ENCODE measurements at places on chromosomes 5 and 9. TPM values are rescaled to one million over a fixed set of nuclear protein-coding genes. Genes with fewer than 3 reads are reported as not detected.

SAPCD2 gene
- total RNA-seq = 0.39 TPM

FOXD4 gene
- total RNA-seq = 0.89 TPM

ERAP2 gene
- total RNA-seq = 74.2 TPM

- H3K36me3 ChIP-seq = peaks cover 78% of the 10 kb centered on the region
- H3K27me3 ChIP-seq = no peaks in the 10 kb centered on the region
- DNase-seq = no peak
Measured at GRCh38 chr5:1331861-1332405, 13.0 kb downstream of the CLPTM1L start.

All from B cell (primary cell).